ENCODE measurements at places on chromosomes 5 and 9.

GRCh38 chr5:94776167-94776566 is 157.7 kb downstream of the SLF1 start:
- DNase-seq = no peak

- DNase-seq = no peak
These were observed 204.6 kb downstream of the PCSK1 start for GRCh38 chr5:96228408-96228807.

GRCh38 chr5:132054697-132055440 is 5.6 kb upstream of the IL3 start:
- DNase-seq = no peak

- DNase-seq = no peak
These were observed 55.8 kb upstream of the ZFAND5 start for GRCh38 chr9:72420783-72421182.

GRCh38 chr5:151153300-151153699 is 4.3 kb downstream of the ANXA6 start:
- DNase-seq = no peak

DNA sequence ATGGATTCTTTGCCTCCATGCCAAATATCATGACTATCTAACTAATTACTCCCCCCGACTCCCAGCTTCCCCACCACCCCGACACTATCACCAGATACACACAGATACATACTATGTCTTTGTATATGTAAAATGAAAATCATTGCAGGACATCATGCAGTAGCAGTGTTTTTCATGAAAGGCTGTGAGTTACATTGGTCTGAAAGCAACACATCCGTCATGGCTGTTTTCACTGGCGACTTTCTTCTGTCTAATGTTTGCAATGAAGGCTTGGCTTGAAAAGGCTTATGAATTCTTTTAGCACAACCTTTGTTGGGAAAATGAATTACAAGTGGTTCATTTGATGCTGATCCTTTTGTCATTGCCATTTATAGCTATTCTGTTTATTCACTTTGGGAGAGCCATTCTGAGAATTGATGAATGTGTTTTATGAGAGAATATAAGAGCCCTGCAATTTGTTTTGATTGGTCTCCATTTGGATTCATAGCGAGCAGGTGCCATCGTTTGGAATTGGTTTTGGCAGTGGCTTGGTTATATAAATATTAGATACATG is 103.4 kb downstream of the PIP5K1B start:
- DNase-seq = no peak

DNA sequence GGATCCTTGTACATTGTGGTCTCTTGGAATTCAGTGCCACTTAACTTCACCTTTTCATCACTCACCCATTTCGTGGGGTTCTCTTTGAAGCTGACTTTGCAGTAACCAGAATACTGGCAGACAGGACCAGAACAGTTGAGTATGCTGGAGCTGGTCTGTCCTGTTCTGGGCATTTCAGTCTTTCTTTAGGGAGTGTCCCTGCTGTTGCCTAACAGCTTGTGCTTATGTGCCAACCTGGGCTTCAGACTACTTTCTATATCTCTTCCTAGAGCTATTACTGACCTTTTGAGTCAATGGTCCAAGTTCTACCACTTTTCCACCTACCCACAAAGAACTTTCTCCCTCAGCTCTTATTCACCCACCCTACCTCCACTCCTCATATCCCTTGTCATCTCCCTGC is 10.0 kb upstream of the INSL6 start:
- DNase-seq = no peak

DNA sequence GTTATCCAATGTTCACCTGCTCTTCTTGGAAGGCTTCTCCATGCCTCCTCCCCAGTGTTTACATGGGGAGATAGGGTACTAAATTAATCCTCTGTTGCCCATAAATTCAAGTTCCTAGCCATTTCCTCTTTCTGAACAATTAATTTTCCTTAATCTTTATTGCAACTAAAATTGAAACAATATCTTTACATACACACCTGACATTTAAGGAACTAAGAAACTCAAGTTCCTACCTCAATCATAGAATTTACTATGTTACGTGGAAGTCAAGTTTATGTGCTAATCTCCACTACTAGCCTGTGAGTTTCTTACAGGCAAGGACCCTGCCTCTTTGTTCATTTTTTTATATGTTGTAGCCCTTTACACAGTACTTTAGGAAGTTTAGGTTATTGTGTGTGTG is 10.1 kb upstream of the ADRB2 start:
- no peak for DNase-seq

GRCh38 chr5:112549127-112549526 is 130.1 kb upstream of the EPB41L4A start:
- DNase-seq = no peak

- DNase-seq = no peak
These were observed 1366.8 kb downstream of the EFNA5 start for GRCh38 chr5:106303911-106304310.

- no peak for DNase-seq
These were observed 293.1 kb downstream of the ZSWIM6 start for GRCh38 chr5:61625137-61625561.

- DNase-seq = peak; percentile 17
These were observed 20.1 kb upstream of the SLC36A1 start for GRCh38 chr5:151427258-151427657.

- no peak for DNase-seq
These were observed 21.0 kb upstream of the ERAP2 start for GRCh38 chr5:96855031-96855872.

- no peak for DNase-seq
These were observed 716.0 kb upstream of the CHD1 start for GRCh38 chr5:99644822-99645221.

GRCh38 chr9:2413160-2413805 is 208.3 kb upstream of the VLDLR start:
- DNase-seq = no peak

DNA sequence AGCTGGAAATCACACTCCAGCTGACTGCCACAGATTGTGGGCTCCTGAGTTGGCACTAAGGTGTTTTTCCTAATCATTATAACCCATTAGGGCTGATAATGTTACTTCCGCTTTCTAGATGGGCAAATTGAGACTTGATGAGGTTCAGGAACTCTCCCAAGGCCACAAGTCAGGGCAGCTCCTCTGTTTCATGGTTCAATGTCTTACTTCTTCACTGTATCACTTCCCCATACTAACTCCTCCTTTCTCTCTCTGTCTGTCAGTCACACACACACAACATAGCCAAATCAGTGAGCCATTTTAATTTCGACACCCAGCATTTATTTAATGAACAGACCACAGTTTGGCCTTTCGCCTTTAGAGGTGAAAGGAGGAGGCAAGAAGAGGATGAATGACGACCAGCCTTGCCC is 17.8 kb upstream of the TRAF1 start:
- peak; percentile 51 for DNase-seq

DNA sequence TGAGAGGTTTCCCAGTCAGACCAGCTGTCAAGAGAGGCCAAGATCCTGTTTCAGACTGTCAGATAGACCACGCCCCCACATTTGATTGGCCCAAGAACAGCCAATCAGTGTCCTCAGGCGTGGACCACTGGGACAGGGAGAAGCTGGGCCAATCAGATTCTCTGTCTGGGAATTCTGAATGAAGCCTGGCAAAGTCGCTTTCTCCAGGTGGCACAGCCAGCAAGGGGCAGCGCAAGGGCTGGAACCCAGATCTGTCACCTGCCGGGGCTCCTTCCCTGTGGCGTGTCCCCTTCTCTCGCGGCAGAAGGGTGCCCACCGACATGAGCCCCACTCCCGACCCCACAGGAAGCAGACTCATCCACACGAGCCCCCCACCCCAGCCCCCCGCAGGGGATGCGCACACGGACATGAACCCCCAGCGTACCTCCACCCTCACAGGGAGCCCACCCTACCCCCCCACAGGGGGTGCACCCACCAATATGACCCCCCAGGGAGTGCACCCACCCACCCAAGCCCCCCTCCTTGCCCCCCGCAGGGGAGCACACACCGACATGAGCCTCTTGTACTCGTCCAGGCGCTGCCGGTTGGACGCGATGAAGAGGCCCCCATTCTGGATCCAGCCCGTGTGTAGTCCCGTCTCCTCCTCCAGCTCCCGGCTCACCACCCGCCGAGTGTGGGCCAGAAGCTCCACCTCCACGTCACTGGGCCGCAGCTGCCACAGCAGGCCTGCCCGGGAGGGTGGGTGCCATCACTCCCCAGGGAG is 6.1 kb downstream of the SARDH start:
- DNase-seq = no peak

- DNase-seq = no peak
These were observed 14.9 kb upstream of the GFPT2 start for GRCh38 chr5:180367991-180368390.

DNA sequence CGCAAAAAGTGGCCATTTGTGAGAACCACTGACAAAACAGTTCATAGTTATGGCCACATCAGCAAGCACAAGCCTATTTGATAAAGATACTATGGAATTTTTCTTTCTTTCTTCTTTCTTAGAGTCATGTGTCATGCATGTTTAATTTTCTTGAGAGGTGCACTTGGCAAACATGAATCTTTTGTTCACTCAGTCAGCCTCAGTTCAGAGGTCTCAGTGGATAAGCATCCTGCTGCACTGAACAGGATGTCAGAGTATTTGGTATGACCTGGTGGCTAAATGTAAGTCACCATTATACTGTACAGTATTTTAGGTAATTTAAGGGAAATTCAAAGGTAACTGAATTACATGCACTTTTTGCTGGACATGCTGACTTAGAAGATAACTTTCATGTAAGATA is 5.4 kb downstream of the NNT start:
- no peak for DNase-seq

GRCh38 chr5:139232147-139232724 is 34.1 kb upstream of the SIL1 start:
- DNase-seq = no peak

DNA sequence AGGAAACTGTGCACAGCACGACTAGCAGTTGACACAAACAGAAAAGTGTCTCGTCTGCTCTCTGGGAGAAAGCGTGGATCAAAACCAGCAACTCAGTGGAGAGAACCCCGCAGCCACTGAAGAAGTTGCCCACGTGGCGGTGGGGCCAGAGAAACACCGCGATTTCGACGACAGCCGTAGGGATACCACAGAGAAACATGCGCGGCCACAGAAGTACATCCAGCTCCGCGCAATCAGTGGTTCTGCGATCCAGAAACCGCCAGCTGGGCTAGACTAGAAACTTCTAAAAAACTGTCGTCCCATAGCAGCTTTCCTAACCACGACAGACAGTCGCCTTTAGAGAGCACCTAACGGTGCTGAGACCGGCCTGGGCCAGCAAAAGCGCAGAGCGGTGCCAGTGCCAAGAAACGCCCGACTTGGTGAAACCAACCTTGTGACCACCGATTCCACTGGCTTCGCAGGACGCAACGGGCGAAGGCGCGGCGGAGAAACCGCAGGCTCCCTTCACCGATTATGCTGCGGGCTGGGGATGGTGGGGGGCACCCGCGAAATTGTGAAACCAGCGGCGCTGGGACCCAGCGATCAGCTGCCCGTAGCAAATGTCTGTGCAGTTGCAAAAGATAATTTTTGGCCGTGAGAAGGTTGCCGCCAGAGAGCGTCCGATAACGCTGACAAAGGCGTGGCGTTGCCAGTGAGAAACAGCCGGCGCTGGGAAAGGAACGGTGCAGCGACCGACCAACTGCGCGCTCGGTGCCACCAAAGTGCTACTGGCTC is 2.7 kb upstream of the ANXA2R start:
- DNase-seq = peak; percentile 78

GRCh38 chr9:82972446-82972845 is 90.5 kb downstream of the RASEF start:
- no peak for DNase-seq

DNA sequence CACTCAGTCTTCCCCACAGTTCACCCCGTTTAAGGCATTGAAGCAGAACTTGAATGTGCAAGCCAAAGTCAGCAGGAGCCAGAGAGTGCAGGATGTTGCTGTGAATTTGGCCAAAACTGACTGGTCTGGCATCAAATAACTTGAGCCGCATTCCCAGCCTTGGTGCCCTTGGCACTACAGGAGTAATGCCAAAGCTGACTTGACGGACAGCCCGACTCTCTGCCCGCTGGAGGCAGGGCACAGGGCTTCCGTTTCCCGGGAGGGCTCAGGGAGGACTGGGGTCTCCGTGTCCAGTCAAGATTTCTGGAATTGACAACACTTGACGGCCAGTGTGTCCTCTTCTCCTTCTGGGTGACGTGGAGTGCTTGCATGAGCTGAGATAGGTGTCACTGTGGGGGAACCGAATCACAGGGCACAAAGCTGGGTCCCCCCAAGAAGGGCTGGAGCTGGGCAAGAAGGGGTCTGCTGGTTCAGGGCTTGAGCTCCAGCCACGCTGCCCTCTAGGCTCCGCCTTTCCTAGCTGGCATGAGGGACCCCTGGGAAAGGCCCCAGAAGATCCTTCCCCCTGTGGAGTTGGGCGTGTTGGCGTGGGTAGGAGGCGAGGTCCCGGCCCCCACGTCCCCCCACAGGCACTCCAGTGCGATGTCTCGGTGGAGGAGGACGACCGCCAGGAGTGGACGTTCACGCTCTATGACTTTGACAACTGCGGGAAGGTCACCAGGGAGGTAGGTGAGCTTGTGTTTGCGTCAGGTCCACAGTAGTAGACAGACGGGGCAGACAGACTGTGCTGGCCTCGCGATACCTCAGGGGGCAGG is 25.2 kb downstream of the NKD2 start:
- no peak for DNase-seq
